ENCODE measurements at places on chromosomes 3 and 15. TPM values are rescaled to one million over a fixed set of nuclear protein-coding genes. Genes with fewer than 3 reads are reported as not detected.
A peak's percentile ranks its signal among the peaks of the same experiment; 100 is the strongest.

- DNase-seq: no peak
Measured at GRCh38 chr3:138371070-138371965, 22.9 kb downstream of the MRAS start.

DNA sequence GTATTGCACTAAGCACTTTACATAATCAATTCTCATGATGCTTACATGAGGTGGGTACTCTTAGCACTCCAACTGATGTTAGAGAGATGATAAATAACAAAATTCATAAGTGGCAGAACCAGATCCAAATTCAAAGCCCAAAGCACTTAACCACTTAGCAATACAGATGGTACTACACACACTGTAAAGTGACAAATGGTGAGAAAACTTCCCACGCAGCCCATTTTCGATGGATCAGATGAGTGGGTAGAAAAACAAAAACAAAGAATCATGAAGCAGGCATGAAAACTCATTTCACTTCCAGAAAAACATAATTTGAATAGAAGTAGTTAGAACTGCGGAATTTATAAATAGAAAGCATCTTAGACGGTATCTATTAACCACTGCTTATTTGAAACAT, 66.2 kb downstream of the FRMD4B start:
- DNase-seq: no peak

DNA sequence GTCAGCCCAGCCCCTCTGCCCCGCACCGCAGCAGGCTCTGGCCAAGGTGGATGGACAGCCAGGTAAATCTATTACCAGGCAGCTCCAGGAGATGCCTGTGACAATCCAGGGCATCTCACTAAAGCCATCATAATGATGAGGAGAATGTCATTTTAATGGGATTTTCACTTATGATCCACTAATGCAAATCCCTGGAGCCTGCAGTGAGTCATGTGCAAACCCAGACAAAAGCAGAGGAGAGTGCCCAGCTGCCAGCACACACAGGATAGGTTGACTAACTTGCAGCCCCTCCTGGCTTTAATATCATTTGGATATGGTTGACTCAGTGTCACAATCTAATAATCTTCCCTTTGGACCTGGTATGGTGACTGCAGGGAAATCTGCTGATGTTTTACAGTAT, 206.9 kb upstream of the TRIM42 start:
- DNase-seq: no peak

DNA sequence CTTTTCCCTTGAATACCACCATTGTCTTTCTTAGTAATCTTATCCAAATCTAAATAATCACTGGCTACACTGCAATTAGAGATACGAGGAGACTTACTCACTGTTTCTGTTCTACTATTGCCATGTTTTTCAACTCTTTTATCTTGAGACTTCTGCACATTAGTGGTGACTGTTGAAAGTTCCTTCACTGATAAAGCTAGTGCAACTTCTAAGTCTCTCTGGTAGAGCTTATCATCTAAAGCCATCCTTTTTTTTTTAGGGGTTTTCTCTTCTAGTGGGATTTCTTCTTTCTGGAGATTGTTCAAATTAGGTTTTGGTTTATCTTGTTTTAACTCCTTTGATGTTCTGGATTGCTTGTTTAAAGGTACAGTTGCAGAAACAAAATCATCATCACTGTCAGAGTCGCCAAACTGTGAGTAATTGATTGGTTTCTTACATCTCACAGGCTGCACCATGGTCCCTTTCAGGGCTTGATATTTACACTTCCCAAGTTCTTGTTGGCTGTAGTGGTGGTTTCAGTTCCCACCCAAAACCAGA, 37.7 kb downstream of the NCK1 start:
- DNase-seq: no peak

VGLL3 gene
- total RNA-seq: 223 TPM

- no peak for DNase-seq
Measured at GRCh38 chr3:58962040-58962651, 87.7 kb downstream of the CFAP20DC start.

- no peak for DNase-seq
Measured at GRCh38 chr3:187006864-187007630, 76.7 kb downstream of the ST6GAL1 start.

DNA sequence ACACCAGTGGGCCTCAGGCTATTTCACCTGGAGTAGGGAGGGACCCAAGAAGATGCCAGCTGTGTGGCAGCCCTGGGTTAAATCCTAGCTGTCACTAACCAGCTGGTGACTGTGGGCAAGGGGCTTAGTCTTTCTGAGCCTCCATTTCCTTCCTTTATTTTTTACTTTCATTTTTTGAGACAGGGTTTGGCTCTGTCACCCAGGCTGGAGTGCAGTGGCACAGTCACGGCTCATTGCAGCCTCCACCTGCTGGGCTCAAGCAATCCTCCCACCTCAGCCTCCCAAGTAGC, 108.0 kb upstream of the SMAD3 start:
- DNase-seq: no peak

DNA sequence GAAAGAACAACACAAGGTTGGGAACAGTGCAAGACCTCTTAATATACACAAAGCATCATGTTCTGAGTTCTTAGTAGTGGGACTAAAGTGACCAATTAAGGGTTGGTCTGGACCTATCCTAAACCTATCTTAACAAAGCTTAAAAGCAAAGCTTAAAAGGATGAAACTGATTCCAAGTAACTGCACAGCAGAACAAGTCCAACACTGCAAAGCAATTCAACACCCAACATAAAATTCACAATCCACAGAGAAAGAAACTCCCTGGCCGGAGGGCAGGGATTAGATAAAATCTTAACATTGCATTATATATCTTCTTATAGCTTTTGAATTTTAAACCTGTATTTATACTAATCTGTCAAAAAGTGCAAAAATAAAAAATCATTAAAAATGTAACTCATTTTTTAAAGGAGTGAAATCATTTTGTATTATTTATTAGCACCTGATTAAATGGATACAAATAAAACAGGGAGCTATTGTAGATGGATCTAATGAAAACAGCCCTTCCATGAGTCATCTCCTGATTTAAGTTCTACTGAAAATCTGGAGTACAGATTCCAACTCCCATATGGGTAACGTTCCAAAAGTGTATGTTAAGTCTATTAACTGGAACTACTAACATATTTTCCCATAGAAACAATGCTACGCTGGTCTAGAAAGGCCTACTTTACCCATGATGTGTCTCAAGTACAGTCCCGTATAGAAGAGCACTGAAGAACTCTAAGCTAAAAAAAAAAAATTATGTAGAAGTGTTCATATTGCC, 34.9 kb downstream of the PIK3R4 start:
- DNase-seq: no peak

- DNase-seq: peak; percentile 54
Measured at GRCh38 chr3:29440413-29441305, 159.8 kb downstream of the RBMS3 start.

THRB gene
- total RNA-seq: 5.2 TPM

GRCh38 chr15:91426412-91426811, 326.4 kb downstream of the SV2B start:
- no peak for DNase-seq

CD200 gene
- 1.3 TPM for total RNA-seq

DAPK2 gene
- 8.2 TPM for total RNA-seq

DNA sequence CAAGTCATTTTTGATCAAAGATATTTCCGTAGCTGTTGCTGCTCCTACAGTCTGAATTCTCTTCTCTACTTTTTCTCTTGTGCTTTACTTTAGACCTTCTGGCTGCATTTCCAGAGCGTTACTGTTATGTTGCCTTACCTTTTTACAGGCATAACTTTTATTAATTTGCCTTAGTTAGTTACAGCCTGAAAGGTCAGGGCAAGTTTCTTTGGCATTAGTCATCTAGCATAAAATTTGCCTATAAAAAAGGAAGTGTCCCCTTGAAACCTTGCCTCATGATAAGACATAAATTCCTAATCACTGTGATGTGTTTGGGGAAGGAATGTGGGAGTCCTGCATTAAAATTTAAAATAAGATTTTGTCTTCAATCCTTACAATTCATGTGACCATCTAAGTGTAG, 618.5 kb downstream of the NR2F2 start:
- no peak for DNase-seq

- DNase-seq: peak; percentile 33
Measured at GRCh38 chr3:156997351-156997750, 162.6 kb downstream of the CCNL1 start.

SLC9A9 gene
- 2.9 TPM for total RNA-seq

DNA sequence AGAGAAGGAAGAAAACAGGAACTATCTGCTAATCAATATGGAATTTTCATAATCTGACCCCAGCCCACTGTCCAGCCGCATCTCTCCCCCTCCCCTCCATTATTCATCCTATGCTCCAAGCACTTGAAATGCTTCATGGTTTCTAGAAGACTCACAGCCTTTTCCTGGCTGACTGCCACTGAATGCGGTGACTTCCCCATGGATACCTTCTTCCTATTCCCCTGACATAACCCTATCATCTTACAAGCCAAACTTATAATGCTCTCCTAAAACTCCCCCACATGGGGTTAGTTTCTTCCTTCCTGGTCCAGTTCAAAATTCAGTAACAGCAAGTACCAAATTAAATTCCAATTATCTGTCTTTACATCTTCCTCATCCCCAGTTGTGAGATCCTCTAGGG, 31.2 kb upstream of the PTX3 start:
- peak; percentile 10 for DNase-seq

SNTN gene
- total RNA-seq: not detected

DAG1 gene
- total RNA-seq: 61.2 TPM

- no peak for DNase-seq
Measured at GRCh38 chr3:146178006-146178689, 17.2 kb upstream of the PLOD2 start.

DNA sequence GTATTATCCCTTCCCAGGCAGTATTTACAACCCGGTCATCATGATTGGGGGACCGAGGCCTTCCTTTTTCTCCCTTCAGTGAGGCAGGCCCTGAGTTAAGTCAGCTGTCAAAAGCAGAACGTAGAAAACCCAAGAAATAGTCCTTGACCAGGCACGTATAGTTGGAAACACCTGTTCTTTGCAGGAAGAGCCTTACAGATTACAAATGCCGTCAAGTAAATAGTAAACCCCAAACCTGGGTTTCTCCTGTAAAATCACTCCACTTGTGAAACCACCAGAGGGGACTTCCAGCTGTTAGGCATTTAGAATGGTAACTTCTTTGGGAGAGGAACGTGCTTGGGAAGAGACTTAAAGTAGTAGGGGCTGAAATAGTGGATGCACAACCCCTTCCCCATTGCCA, 1.0 kb upstream of the BTBD1 start:
- DNase-seq: no peak

RCN2 gene
- 72.1 TPM for total RNA-seq

Data from fibroblast of villous mesenchyme (primary cell).